ENCODE measurements at places on chromosomes 3 and 15.

GRCh38 chr15:98232761-98233160 is 272.3 kb downstream of the ARRDC4 start:
- DNase-seq, result no peak

- DNase-seq, result no peak
These were observed 230.2 kb upstream of the EIF1B start for GRCh38 chr3:40079203-40079846.

- DNase-seq, result no peak
These were observed 521.4 kb downstream of the ZNF385D start for GRCh38 chr3:21229426-21230135.

GRCh38 chr3:156332304-156332703 is 211.9 kb downstream of the KCNAB1 start:
- DNase-seq, result no peak

DNA sequence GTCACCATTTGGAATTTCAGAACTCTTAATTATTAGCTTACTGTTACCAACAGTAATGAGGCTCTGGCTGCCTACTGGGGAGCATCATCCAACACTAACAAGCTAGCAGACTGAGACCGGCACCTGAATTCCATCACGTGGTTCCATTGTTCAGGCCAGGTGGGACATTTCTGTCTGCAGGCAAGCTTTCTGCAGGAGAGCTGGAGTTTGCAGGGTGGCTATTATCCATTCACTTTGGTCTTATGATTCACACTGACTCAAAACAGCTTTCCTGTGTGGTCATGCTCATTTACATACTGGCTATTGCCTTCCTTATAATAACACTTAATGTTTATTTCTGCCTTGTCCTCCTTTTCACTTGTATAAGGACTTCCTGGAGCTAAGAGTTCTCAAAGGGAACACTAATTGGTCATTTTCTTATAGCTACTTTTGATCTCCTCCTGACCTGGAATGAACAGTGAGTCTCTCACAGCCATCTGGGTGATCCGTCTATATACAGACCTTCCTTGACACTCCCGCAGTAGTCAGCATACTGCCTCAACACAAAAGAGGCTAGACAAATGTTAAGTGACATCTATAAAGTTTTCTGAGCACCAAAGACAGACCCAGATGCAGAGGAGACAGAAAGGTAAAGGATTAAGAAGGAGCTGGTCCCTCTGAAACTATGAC is 695.4 kb downstream of the FHIT start:
- no peak for DNase-seq

- DNase-seq, result no peak
These were observed 14.5 kb downstream of the LAMP3 start for GRCh38 chr3:183148056-183148455.
